ENCODE measurements at places on chromosomes 2 and 18. TPM values are rescaled to one million over a fixed set of nuclear protein-coding genes. Genes with fewer than 3 reads are reported as not detected.

The ZAP70 gene
- 1.8 TPM for total RNA-seq

The MERTK gene
- total RNA-seq, result 0.34 TPM

The ALK gene
- not detected for total RNA-seq

The CHST9 gene
- not detected for total RNA-seq

DNA sequence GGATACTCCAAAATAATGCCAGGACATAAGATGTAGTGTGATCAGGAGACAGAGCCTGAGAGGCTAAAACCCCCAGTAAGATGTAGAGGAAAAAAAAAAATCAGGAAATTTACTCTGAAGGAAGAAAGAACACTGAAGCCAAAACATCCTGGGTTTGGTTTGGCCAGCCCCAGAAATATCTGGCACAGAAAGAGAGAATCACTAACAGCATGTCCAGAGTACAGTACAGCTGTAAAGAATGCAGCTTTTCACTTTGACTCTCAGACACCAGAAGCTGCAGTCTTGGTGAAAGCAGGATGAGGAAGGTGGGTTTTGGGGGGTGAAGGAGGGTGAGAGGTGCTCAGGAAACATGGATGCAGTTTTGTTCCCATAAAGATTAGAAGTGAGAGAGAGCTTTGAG lies 1577.7 kb upstream of the ACVR2A start:
- no peak for DNase-seq

- peak; percentile 86 for DNase-seq
Measured at GRCh38 chr2:25664183-25664964, 9.0 kb downstream of the DTNB start.

DNA sequence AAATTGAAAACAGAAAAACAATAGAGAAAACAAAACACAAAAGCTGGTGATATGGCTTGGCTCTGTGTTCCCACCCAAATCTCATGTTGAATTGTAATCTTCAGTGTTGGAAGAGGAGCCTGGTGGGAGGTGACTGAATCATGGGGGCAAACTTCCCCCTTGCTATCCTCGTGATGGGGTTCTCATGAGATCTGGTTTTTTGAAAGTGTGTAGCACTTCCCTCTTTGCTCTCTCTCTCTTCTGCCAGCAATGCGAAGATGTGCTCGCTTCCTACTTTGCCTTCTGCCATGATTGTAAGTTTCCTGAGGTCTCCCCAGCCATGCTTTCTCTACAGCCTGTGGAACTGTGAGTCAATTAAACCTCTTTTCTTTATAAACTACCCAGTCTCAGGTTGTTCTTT lies 112.3 kb upstream of the UXS1 start:
- no peak for DNase-seq

- DNase-seq, result no peak
Measured at GRCh38 chr2:42980764-42981416, 188.5 kb upstream of the HAAO start.

GRCh38 chr2:169395821-169396374 lies 33.6 kb upstream of the LRP2 start:
- no peak for DNase-seq

DNA sequence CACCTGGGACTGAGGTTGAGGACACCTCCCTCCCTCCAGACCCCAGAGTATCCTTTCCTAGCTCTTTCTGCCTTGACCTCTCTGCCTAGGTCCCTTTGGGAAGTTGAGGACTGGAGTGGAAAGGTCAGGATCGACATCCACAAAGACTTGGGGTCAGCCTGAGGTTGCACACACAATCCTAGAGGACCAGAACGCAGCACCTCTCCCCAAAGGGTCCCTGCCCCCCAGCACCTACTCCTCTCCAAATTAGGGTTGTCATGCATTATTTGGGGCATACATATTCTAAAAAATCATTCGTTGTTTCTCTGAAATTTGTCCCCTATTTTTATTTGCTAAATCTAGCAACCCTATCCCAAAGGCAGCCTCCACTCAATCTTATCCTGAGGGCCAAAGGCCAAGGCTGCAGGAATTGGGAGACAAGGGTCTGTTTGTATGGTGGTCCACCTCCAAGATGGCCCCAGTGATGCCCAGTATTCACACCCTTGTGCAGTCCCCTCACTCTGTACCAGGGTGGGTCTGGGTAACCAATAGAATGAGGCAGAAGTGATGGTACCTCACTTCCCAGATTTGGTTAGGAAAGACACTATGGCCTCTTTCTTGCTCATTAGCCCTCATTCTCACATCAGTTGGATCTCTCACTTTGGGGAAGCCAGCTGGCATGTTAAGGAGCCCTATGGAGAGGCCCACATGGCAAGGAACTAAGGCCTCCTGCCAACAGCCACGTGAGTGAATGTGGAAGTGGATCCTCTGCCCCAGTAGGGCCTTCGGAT lies 3.5 kb upstream of the CHRNG start:
- no peak for DNase-seq

- no peak for DNase-seq
Measured at GRCh38 chr18:54616220-54616848, 25.3 kb downstream of the DYNAP start.

DNA sequence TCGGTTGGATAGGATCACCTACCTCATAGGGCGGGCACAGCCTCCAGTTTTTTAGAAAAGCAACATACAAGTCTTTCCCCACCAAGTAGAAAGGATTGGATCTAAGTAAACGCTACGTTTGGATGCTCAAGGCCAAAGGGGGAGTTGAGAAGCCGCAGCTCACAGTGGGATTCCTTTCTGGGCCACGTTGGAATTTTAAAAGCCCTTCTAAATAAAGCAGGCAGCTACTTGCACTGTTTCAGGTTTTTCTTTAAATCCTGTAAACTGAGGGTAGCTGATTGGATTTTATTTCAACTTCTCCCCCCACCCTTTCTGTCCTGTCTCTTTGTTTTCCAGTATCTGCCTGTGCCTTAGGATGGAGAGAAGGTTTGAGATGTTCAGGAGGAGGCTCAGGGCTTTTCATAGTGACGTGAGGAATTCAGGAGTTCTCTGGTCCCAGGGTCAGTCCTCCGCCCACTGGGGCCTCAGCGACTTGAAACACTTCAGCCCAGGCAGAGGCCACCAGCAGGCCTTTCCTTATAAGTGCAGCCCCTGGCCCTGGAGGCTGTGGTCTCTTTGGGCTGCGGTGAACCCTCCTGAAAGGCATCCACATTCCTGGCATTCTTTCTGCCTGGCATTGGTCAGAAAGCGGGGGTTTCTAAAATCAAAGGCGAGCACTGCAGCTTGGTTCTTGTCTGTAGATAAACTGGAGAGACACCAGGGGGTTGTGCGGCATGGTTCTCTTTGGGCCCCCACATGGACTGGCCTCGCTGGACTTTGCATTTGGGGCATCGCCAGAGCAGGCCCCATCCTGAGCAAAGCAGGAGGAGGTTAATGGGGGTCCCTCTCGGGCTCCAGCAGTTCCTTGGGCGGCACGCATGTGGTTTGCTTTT lies 44.5 kb downstream of the SH3BP4 start:
- no peak for DNase-seq

DNA sequence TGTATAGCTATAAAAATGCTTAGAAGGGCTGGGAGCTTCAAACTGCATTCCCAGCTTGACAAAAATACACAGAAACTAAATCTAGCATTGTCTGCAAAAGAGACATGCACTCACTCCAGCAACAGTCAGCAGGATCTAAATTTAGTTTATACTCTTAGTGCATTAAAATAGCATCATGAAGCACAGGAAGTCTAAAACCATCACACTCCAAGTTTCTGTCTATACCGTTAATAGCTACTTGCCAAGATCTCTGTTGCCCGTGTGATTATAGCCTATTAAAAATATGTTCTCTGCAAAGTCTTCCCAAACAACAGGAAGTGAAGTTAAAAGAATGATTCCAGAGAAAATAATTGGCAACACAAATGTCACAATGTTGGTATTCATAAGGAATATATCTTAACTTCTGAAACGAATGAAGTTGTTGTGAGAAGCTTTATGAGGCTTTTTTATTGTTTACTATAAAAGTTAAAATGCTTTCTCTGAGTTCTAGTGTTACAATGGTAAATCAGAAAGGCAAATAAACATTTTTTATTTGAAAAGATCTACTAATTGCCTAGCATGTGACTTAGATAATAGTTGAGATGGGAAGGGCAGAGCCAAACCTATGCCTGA lies 184.2 kb downstream of the ZNF385B start:
- DNase-seq, result no peak

DNA sequence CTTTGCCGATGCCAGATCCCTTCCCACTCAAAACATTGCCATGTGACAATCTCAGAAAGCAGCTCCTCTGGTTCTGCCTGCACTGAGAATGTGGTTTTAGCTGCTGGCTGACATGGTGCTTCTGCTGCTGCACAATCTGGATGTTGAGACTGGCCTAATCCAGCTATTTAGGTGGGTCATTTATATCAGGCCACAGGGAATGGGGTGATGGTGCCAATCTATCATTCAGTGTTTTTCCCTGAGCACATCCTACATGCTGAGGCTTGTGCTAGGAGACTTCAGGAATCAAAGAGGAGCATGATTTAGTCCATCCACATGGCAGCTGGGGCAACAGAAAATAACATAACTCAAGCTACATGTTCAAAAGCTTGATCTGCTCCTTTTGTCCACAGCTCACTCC lies 144.7 kb downstream of the CYRIA start:
- no peak for DNase-seq

All from HT-29 (cell line).